Brain (organoid and tissue), 16 donors: ENCODE measurements at places on chromosomes 7 and 10. TPM values are rescaled to one million over a fixed set of nuclear protein-coding genes. Genes with fewer than 3 reads are reported as not detected.

Gene ADARB2
- polyA plus RNA-seq: 23.3 TPM

Gene FGFBP3
- 4.6 TPM for polyA plus RNA-seq

Gene SUFU
- 14.5 TPM for polyA plus RNA-seq

Gene PLCE1
- polyA plus RNA-seq: 2.7 TPM

Gene DNMBP
- polyA plus RNA-seq: 4.5 TPM

Gene PLAU
- polyA plus RNA-seq: 1.8 TPM

Gene ASAH2
- polyA plus RNA-seq: 0.31 TPM

Gene ARL5B
- polyA plus RNA-seq: 2.9 TPM

Gene FANK1
- 1.2 TPM for polyA plus RNA-seq

Gene RBP3
- polyA plus RNA-seq: not detected

Gene NRG3
- polyA plus RNA-seq: 3.0 TPM

Gene ANKRD30A
- not detected for polyA plus RNA-seq

Gene CHPF2
- 15.7 TPM for polyA plus RNA-seq

Gene SHH
- polyA plus RNA-seq: 0.15 TPM

Gene OR2A42
- polyA plus RNA-seq: not detected

Gene CACNA2D1
- polyA plus RNA-seq: 4.6 TPM
